ENCODE measurements at places on chromosomes 4 and X. TPM values are rescaled to one million over a fixed set of nuclear protein-coding genes. Genes with fewer than 3 reads are reported as not detected.

Gene XG
- not detected for total RNA-seq

Gene PNCK
- 0.60 TPM for total RNA-seq

Gene HPF1
- 20.5 TPM for total RNA-seq

Gene GCNA
- total RNA-seq = 4.4 TPM

Gene ETDB
- not detected for total RNA-seq

DNA sequence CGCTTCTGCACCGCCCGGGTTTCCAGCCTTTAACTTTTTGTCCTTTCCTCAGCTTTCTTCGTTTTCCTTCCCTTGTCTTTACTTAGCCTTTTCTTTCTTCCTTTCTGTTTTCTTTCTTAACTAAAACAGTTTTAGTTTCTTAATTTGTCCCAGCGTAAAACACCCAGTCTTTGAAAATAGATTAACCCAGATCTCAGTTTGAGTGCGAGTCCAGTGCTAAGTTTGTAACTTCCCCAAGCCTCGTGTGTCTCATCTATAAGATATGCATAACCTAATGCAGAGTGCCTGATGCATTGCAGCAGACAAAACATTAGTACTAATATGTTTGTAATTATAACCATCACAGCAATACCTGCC, 460 bp upstream of the GEMIN8 start:
- H3K4me1 ChIP-seq = peaks cover 47% of the 10 kb centered on the region
- peak overlapping the region; percentile 99 for H3K4me3 ChIP-seq
- peak overlapping the region; percentile 98 for H3K27ac ChIP-seq
- peaks cover 7% of the 10 kb centered on the region for H3K27me3 ChIP-seq

- H3K4me3 ChIP-seq = no peak overlapping the region
- no peak overlapping the region for H3K27ac ChIP-seq
- H3K4me1 ChIP-seq = no peaks in the 10 kb centered on the region
- no peak for DNase-seq
- H3K36me3 ChIP-seq = no peaks in the 10 kb centered on the region
These were observed 29.6 kb upstream of the PAGE1 start for GRCh38 chrX:49725401-49725800.

- no peak overlapping the region for H3K4me3 ChIP-seq
- H3K4me1 ChIP-seq = peaks cover 7% of the 10 kb centered on the region
- no peak for DNase-seq
- peaks cover 12% of the 10 kb centered on the region for H3K36me3 ChIP-seq
- H3K27me3 ChIP-seq = no peaks in the 10 kb centered on the region
These were observed 25.1 kb upstream of the TEX13D start for GRCh38 chrX:124307253-124307907.

GRCh38 chrX:83416273-83416672, 91.8 kb upstream of the POU3F4 start:
- no peak for DNase-seq
- no peaks in the 10 kb centered on the region for H3K4me1 ChIP-seq
- no peaks in the 10 kb centered on the region for H3K27me3 ChIP-seq
- no peak overlapping the region for H3K27ac ChIP-seq

- no peak for DNase-seq
- H3K36me3 ChIP-seq = no peaks in the 10 kb centered on the region
- no peak overlapping the region for H3K4me3 ChIP-seq
- H3K4me1 ChIP-seq = no peaks in the 10 kb centered on the region
- no peaks in the 10 kb centered on the region for H3K27me3 ChIP-seq
These were observed 146.7 kb downstream of the PJA1 start for GRCh38 chrX:69018416-69019072.

DNA sequence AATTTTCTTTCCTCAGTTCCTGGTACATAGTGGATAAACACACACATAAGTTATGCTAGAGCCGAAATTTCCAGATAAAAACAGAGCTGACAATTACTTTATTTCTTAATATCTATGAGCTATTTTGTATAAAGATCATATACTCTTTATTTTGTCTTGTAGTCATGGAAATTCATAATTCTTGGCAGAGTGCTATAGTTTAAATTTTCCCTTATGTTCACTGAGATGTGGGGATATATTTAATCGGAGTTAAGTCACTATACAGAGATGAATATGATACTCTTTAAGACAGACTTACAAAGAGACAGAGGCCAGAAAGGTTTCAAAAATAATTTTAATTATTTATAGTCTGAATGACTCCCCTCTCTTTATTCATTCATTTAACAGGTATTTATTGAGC, 89.7 kb downstream of the PPEF1 start:
- no peak for DNase-seq
- H3K4me3 ChIP-seq = no peak overlapping the region
- no peaks in the 10 kb centered on the region for H3K4me1 ChIP-seq
- no peak overlapping the region for H3K27ac ChIP-seq
- no peaks in the 10 kb centered on the region for H3K36me3 ChIP-seq
- no peaks in the 10 kb centered on the region for H3K27me3 ChIP-seq

DNA sequence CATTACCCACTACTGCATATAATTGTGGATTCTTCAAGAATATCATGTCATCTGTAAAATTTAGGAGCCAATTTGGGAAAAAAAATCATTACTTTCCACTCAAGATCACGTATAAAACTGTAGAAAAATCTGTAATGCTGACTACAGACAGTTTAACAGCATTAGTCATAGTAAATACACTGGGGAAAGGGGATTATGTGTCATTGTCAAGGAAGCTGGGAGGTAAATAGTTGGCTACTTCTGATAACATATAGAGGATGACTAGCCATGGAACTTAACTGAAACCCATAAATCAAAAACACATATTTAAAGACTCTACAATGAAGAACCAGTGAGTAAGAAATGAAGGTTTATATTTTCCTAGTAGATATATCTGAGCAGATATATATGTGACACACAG, 1666.4 kb upstream of the IGFBP7 start:
- no peak overlapping the region for H3K27ac ChIP-seq
- no peak overlapping the region for H3K4me3 ChIP-seq
- no peak for DNase-seq
- H3K36me3 ChIP-seq = no peaks in the 10 kb centered on the region

- H3K4me3 ChIP-seq = no peak overlapping the region
- H3K4me1 ChIP-seq = no peaks in the 10 kb centered on the region
- H3K27me3 ChIP-seq = no peaks in the 10 kb centered on the region
- DNase-seq = no peak
- no peak overlapping the region for H3K27ac ChIP-seq
These were observed 825.6 kb upstream of the INTU start for GRCh38 chr4:126807132-126807531.

DNA sequence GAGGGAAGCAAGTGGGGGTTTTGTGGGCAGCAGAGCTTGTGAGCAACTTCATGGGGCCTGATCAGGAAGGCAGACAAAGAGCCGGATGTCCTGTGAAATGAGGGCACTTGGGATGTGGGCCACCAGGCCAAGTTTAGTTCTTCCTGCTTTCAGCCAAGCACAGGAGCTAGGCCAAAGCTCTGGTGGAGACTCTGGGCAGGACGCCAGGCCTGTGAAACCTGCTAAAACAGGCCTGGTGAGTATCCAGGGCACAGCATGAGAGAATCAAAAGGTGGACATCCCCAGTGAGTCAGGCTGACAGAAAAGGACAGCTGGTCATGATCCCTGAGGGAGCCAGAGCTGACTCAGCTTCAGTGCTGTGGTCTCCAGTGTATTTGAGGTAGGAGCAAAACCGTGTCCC, 95.7 kb downstream of the NPNT start:
- H3K36me3 ChIP-seq = no peaks in the 10 kb centered on the region
- no peaks in the 10 kb centered on the region for H3K4me1 ChIP-seq
- DNase-seq = no peak
- no peak overlapping the region for H3K27ac ChIP-seq
- H3K4me3 ChIP-seq = no peak overlapping the region

GRCh38 chr4:7968262-7968896, 28.7 kb upstream of the AFAP1 start:
- peak overlapping the region; percentile 27 for H3K27ac ChIP-seq
- DNase-seq = no peak
- H3K4me1 ChIP-seq = peaks cover 86% of the 10 kb centered on the region
- no peak overlapping the region for H3K4me3 ChIP-seq
- H3K36me3 ChIP-seq = peaks cover 33% of the 10 kb centered on the region
- H3K27me3 ChIP-seq = no peaks in the 10 kb centered on the region

DNA sequence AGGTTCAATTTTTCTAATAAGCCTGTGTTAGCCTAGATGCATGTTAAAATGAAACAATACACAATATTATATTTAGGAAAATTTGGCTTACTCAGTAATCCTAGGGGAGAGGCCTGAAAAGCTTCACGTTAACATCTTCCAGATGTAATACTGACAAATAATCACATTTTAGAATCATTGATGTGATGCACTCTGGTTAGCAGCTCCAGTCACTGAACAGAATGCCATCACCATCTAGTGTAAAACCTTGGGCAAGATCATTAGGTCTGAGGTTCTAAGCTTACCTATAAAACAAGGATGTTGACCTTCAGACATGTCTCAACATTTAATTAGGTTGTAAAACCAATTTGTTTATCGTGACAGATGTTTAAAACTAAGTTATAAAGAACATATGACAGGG, 1704.8 kb downstream of the STIM2 start:
- H3K27ac ChIP-seq = no peak overlapping the region
- no peaks in the 10 kb centered on the region for H3K27me3 ChIP-seq
- no peak for DNase-seq

GRCh38 chr4:69147334-69147733, 51.1 kb downstream of the UGT2B7 start:
- no peaks in the 10 kb centered on the region for H3K36me3 ChIP-seq
- H3K4me1 ChIP-seq = no peaks in the 10 kb centered on the region
- H3K4me3 ChIP-seq = no peak overlapping the region
- H3K27me3 ChIP-seq = no peaks in the 10 kb centered on the region

DNA sequence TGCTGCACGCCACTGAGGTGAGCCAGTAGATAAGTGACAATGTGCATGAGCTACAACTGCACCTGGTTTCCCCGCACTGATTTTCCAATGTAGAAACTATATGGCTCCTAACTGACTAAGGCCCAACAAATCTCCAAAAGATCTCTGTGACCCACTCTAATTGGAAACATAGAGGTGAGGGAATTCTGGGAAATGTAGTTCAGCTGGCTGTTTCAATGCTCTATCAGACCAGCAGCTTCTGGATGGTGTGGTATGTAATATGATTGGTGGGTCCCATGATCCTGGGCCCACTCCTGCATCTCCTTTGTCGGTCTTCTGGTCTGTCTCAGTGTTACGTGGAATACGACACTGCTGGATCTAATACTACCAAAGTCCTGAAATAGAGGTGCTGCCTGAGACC, 18.6 kb downstream of the CCDC160 start:
- H3K27ac ChIP-seq = no peak overlapping the region
- no peaks in the 10 kb centered on the region for H3K36me3 ChIP-seq
- H3K27me3 ChIP-seq = peaks cover 1% of the 10 kb centered on the region

DNA sequence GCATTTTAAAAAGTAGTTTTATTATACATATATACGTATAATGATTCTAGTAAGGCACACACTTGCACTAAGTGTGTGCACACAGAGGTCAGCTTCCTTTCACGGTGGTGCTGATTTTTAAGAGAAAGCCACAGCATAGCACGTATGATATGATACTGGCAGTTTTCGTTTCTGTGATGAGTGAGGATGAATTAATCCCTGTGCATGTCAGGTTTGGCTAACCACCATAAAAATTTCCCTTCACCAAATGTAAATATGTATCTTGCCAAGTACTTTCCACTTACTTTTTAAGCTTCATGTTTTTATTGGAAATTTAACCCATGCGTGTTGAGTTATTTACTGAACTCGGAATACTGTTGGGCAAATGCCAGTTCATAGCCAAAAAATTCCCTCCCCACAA, 84.6 kb downstream of the SYNPO2 start:
- H3K4me3 ChIP-seq = no peak overlapping the region
- peaks cover 2% of the 10 kb centered on the region for H3K36me3 ChIP-seq

DNA sequence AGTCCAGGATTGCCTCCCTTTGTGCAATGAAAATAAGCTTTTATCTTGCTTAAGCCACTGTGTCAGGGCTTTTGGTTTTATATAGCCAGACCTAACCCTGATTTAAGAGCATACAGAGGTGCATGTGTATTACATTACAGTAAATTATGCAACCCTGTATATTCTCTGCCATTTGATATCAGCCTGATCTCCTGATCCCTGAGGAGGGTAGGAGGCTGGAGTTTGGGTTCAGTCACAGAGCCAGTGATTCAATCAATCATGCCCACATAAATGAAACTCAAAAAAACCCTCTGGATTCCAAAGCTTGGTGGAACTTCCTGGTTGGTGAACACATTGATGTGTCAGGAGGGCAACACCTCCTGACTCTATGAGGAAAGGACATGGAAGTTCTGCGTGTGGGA, 7.3 kb upstream of the KLHL8 start:
- no peaks in the 10 kb centered on the region for H3K4me1 ChIP-seq
- H3K27me3 ChIP-seq = peaks cover 9% of the 10 kb centered on the region
- no peak for DNase-seq
- H3K4me3 ChIP-seq = no peak overlapping the region
- H3K27ac ChIP-seq = no peak overlapping the region
- H3K36me3 ChIP-seq = no peaks in the 10 kb centered on the region

DNA sequence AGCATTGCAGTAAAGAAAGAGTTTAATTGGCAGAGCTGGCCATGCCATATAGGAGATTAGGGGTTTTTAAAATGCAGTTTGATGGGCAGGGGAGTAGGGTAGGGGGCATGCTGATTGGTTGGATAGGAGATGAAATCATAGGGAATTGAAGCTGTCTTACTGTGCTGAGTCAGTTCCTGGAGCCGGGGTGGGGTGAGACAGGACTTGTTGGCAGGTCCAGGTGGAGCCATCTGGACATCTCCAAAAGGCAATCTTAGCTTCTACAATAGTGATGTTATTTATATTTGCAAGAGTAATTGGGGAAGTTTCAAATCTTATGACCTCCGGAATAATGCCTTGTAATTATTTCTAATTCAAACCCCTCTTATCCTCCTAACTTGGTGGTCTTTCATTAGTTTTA, 32.4 kb upstream of the PGM2 start:
- H3K27me3 ChIP-seq = peaks cover 11% of the 10 kb centered on the region
- H3K4me1 ChIP-seq = no peaks in the 10 kb centered on the region
- DNase-seq = no peak
- H3K4me3 ChIP-seq = no peak overlapping the region
- H3K27ac ChIP-seq = no peak overlapping the region

DNA sequence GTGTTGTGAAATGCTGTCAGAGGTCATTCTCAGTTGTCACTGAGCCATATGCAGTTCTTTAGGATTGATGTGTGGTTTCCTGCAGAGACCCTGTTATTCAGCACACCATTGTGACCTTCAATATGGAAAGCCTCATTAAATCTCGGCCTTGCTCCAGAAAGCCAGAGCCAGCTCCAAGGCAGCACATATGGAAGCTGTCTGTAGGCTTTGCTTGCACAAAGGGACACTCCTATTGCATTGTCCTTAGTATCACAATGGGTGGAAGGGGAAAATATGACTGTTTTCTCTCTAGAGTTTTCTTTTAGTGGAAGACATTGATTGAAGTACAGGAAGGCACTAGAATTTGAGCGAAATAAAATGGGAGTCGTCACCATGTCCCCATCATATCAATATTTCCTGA, 179.0 kb downstream of the CEP135 start:
- no peak overlapping the region for H3K4me3 ChIP-seq
- DNase-seq = no peak
- no peaks in the 10 kb centered on the region for H3K36me3 ChIP-seq
- peaks cover 11% of the 10 kb centered on the region for H3K27me3 ChIP-seq

DNA sequence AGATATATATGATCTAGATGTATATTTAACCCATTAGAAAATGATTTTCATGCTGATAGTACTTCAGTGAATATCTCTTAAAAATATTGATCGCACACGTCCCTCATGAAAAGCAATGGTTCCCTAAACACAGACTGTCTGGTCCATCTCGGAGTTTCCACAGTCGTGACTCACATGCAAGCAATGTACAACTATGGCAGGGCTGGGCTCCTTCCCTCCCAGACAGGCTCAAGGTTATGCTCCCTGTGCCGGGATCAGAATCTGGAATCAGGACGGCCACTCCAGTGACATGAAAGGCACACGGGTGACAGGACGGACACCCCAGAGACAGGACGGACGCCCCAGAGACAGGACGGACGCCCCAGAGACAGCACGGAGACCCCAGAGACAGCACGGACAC, 40.2 kb upstream of the PPP2R3B start:
- no peak overlapping the region for H3K27ac ChIP-seq
- H3K36me3 ChIP-seq = no peaks in the 10 kb centered on the region
- no peak for DNase-seq

Data from activated CD4-positive, alpha-beta memory T cell treated with anti-CD3 and anti-CD28 coated beads, Interleukin-2, amount 10 ng/mL, durations not matched to agents 7 days and 5 days (primary cell).